ENCODE measurements at places on chromosomes 13 and 19.

GRCh38 chr13:73351730-73352129, 292.9 kb downstream of the KLF5 start:
- DNase-seq, result no peak

GRCh38 chr19:33825556-33825955, 28.9 kb downstream of the KCTD15 start:
- DNase-seq, result no peak

DNA sequence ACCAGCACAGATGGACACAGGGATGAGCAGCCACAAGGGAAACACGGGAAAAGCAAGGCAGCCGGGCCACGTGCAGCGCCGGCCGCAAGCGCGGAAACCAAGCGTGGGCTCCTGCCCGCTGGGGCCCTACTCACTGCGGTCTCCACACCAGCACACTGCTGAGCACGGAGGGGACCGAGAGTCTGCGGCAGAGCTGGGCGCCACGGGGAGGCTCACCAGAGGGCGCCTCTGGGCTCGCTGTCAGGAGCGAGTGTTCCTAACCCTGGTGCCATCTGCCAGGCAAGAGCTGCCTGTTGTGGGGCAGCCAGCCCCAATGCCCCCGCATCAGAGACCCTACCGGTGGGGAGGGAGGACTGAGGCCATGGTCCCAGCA, 26.5 kb downstream of the MPND start:
- DNase-seq, result peak; percentile 69

DNA sequence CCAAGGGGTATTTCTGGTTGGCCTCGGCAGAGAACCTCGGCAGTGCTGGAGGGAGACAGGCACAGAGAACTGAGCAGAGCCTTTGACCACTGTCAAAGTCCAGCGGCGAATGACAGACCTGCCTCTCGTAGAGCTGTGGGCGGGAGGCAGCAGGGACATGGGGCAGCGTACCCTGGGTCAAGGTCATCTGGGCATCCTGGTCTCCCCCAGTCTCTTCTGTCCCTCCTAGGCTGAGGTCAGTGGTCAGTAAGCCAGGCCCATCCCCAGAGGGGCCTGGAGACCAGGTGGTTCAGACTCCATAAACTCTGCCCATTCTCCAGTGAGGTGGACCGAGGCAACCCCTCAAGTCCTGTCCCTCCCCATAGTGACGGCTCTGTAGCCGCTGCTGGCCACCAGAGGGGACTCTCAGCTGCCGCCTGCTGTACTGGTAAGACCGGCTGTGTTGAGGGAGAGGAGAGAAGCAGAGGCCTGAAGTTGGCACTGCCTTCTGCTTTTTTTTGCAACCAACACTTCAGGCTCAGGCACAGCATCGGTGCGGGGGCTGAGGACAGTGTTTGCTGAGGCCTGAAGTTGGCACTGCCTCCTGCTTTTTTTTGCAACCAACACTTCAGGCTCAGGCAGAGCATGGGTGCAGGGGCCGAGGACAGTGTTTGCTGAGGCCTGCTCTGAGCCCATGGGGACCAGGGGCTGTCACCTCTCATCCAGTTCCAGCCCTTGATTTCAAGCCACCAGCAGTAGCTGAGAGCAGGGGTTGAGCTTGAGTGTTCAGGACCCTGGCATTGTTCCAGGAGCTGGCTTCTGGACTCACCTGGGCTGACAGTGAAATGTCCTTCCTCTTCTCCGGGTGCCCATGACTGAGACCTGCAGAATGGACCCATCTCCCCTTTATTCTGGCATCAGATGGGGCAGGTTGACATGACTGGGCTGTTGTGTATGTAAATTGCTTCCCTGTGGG, at the start of gene PGLYRP2:
Gene PGLYRP2 (minus strand): TSS at position 111 of the 955 bp plus-strand sequence. CDS start 130 bp downstream, outside the sequence.
- no peak for DNase-seq

GRCh38 chr13:48842316-48842715, 133.4 kb upstream of the FNDC3A start:
- no peak for DNase-seq

- DNase-seq, result peak; percentile 62
Measured at GRCh38 chr13:64529874-64530485, 2700.2 kb downstream of the PCDH9 start.

- DNase-seq, result peak; percentile 84
Measured at GRCh38 chr19:56252699-56253422, 19.7 kb upstream of the EDDM13 start.

Measured in NAMALWA (cell line).